Upper lobe of left lung (tissue), 6 donors: ENCODE measurements at places on chromosomes 13 and 19.

DNA sequence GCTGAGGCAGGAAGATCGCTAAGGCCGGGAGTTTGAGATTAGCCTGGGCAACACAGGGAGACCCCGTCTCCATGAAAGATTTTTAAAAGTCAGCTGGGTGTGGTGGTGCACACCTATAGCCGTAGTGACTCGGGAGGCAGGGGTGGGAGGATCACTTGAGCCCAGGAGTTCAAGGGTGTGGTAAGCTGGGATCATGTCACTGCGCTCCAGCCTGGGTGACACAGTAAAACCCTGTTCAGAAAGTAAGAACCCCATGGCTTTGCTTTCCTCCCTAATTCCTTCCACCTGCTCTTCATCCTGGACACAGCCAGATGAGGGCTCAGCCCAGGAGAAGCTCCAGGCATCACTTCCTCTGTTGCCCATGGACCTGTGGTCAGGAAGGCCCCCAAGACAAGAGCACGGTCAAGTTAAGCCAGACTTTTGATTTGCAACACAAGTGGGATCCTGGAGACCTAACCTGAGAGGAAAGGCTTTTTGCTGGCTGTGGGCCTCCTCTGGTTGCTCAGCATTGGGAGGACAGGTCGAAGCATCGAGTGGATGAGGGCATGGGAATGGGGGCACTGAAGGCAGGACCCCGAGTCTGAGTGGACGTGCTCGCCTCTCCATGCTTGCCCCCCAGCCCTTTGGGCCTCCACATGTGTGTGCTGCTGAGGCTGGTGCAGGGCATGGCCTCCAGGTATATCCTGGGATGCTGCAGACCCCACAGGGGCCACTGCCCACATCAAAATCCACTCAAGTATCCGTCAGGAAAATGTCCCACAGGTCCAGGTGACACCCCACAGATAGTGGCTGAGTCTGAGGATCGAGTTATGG lies 25.4 kb downstream of the TUBA3C start:
- DNase-seq, result no peak
- H3K27me3 ChIP-seq, result no peaks in the 10 kb centered on the region
- no peak overlapping the region for H3K27ac ChIP-seq
- H3K4me1 ChIP-seq, result peaks cover 6% of the 10 kb centered on the region
- no peak overlapping the region for H3K4me3 ChIP-seq
- H3K36me3 ChIP-seq, result no peaks in the 10 kb centered on the region

DNA sequence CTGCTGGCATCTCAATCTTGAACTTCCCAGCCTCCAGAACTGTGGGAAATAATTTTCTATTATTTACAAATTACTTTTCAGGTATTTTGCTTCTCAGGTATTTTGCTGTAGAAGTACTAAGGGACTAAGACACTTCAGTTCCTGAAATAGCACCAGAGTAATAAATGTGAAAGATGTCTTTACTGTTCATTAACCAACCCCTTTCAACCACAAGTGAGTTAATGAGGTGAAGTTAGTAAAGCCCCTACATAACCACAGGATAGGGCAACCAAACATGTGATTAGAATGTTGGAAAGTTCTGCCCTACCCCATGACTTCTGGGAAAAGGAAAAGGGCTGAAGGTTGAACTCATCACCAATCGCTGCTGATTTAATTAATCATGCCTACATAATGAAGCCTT lies 2.7 kb upstream of the ZNF345 start:
- H3K27me3 ChIP-seq, result no peaks in the 10 kb centered on the region
- no peak overlapping the region for H3K4me3 ChIP-seq
- no peaks in the 10 kb centered on the region for H3K36me3 ChIP-seq

- no peak for DNase-seq
- H3K36me3 ChIP-seq, result no peaks in the 10 kb centered on the region
- H3K27me3 ChIP-seq, result no peaks in the 10 kb centered on the region
- H3K4me3 ChIP-seq, result no peak overlapping the region
Measured at GRCh38 chr19:12255372-12255771, 39.3 kb downstream of the ZNF44 start.

DNA sequence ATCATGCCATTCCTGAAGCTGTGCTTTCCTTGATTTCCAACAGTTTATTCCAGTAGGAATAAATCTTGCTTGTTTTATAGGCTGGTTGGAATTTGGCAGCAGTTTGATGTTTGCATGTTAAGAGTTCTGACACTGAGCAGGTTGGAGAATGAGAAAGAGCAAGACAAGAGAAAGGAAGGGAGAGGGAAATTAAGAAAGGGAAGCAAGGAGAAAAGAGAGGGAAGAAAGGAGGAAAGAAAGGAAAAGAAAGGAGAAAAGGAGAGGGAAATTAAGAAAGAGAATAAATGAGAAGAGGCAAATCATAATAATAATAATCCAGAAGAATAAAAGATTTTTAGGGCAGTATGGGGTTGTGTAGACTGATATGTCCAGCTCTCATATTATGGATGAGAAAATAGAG lies 28.4 kb upstream of the UQCRFS1 start:
- no peaks in the 10 kb centered on the region for H3K36me3 ChIP-seq
- no peak for DNase-seq

DNA sequence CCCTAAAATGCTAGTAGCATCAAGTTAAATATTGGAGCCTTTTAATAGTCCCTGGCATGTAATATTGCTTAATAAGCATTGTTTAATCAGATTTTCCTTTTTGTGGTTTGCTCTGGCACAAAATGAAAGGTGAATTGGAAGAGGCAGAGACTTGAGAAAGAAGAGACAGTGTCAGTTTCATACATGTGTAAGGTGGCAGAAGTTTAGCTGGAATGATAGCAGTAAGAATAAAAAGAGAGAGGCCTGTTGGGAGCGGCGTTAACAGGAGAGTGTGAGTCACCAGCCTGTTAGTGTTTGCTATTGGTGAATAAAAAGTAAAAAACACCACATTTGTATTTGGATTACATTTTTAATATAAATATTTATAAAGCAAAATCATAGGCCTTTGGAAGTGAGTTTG lies 145.3 kb downstream of the PDS5B start:
- peaks cover 17% of the 10 kb centered on the region for H3K4me1 ChIP-seq
- no peak overlapping the region for H3K4me3 ChIP-seq
- no peaks in the 10 kb centered on the region for H3K27me3 ChIP-seq
- DNase-seq, result no peak

GRCh38 chr19:14081797-14082674 lies 3.5 kb downstream of the C19orf67 start:
- peak overlapping the region; percentile 98 for H3K4me3 ChIP-seq
- no peaks in the 10 kb centered on the region for H3K27me3 ChIP-seq
- peak overlapping the region; percentile 88 for H3K27ac ChIP-seq
- no peaks in the 10 kb centered on the region for H3K36me3 ChIP-seq
- peaks cover 15% of the 10 kb centered on the region for H3K4me1 ChIP-seq
- peak; percentile 90 for DNase-seq

- DNase-seq, result no peak
- H3K36me3 ChIP-seq, result no peaks in the 10 kb centered on the region
- no peaks in the 10 kb centered on the region for H3K27me3 ChIP-seq
- H3K4me1 ChIP-seq, result no peaks in the 10 kb centered on the region
- no peak overlapping the region for H3K27ac ChIP-seq
- no peak overlapping the region for H3K4me3 ChIP-seq
Measured at GRCh38 chr13:29369060-29369743, 226.3 kb downstream of the SLC7A1 start.

- no peaks in the 10 kb centered on the region for H3K27me3 ChIP-seq
- H3K27ac ChIP-seq, result no peak overlapping the region
- H3K4me1 ChIP-seq, result peaks cover 7% of the 10 kb centered on the region
- no peak overlapping the region for H3K4me3 ChIP-seq
- H3K36me3 ChIP-seq, result no peaks in the 10 kb centered on the region
- no peak for DNase-seq
Measured at GRCh38 chr19:6577476-6578125, 13.3 kb downstream of the CD70 start.

- H3K4me1 ChIP-seq, result no peaks in the 10 kb centered on the region
- H3K4me3 ChIP-seq, result no peak overlapping the region
- DNase-seq, result no peak
Measured at GRCh38 chr19:30696514-30696913, 324.3 kb downstream of the ZNF536 start.

- no peak for DNase-seq
- H3K27me3 ChIP-seq, result no peaks in the 10 kb centered on the region
- no peak overlapping the region for H3K27ac ChIP-seq
- H3K4me3 ChIP-seq, result no peak overlapping the region
- H3K36me3 ChIP-seq, result no peaks in the 10 kb centered on the region
Measured at GRCh38 chr19:38458991-38459390, 25.5 kb downstream of the RYR1 start.

GRCh38 chr13:108708921-108709320 lies 79.5 kb downstream of the MYO16 start:
- no peaks in the 10 kb centered on the region for H3K27me3 ChIP-seq
- H3K27ac ChIP-seq, result no peak overlapping the region
- no peaks in the 10 kb centered on the region for H3K36me3 ChIP-seq
- no peak for DNase-seq
- H3K4me1 ChIP-seq, result no peaks in the 10 kb centered on the region
- no peak overlapping the region for H3K4me3 ChIP-seq

DNA sequence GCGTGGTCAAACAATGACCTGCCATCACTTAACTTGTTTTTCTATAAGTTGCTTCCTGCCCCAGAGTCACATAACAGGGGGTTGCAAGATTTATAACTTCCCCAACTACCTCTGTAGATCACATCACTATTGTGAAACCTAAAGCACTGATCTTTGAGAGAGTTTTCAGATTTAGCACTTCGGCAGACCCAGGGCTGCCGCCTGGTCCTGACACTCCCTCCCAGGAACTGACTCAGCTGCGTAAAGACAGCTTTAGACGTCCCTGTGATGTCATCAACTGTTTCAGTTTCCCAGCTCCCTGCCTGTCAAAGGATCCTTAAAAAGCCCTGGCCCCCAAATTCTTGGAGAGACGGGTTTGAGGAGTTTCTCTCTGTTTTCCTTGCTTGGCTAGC lies 33.3 kb downstream of the IGFL2 start:
- H3K27ac ChIP-seq, result no peak overlapping the region
- no peaks in the 10 kb centered on the region for H3K27me3 ChIP-seq
- no peaks in the 10 kb centered on the region for H3K36me3 ChIP-seq
- no peak overlapping the region for H3K4me3 ChIP-seq
- DNase-seq, result no peak

- H3K27ac ChIP-seq, result no peak overlapping the region
- no peaks in the 10 kb centered on the region for H3K36me3 ChIP-seq
- H3K27me3 ChIP-seq, result no peaks in the 10 kb centered on the region
- DNase-seq, result no peak
- H3K4me3 ChIP-seq, result no peak overlapping the region
Measured at GRCh38 chr19:22735911-22736645, 47.9 kb downstream of the ZNF99 start.

DNA sequence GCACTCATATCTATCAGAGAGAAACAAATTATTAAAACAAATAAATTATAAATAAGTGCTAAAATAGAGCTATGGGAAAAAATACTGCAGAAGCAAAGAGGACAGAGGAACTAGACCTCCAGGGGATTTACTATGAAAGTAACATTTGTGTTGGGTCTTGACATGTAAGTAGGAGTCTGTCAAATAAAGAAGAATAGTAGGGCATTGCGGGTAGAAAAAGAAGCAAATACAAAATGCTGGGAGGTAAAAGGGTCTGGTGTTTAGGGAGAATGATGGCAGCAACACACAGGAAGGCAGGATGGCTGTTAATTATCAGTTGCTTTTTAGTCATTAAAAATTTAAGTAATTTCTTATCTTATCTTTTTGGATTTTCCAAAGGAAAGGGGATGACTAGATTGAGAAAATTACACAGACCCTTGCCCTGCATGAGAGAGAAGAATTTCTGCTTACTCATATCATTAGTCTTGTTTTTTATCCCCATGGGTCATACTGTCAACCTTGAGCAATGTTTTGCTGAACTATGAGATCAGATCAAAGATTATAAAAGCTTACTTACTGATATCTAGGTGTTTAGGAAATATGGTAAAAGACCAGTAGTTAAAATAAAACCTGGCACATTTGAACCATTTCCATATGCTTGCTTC lies 472.7 kb downstream of the DIAPH3 start:
- no peak overlapping the region for H3K4me3 ChIP-seq
- no peak for DNase-seq
- no peaks in the 10 kb centered on the region for H3K4me1 ChIP-seq
- no peak overlapping the region for H3K27ac ChIP-seq
- H3K36me3 ChIP-seq, result no peaks in the 10 kb centered on the region
- no peaks in the 10 kb centered on the region for H3K27me3 ChIP-seq

DNA sequence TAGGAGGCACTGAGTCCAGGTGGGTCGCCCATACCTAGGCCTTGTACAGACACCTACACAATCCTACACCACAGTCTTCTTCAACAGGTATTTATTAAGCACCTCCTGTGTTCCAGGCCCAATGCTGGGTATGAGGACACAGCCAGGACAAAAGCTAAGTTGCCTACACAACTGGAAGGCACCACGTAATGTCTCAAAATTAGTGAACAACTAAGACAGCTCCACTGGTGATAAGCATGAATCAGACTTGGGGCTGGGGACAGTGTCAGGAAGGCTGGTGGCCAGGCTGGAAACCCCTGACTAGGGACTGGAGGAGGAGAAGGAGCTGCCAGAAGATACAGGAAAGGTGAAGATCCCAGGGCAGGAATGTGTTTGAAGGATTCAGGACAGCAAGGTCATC lies 2.4 kb downstream of the SMIM24 start:
- H3K27me3 ChIP-seq, result peaks cover 26% of the 10 kb centered on the region
- no peak overlapping the region for H3K4me3 ChIP-seq
- no peak for DNase-seq
- H3K36me3 ChIP-seq, result no peaks in the 10 kb centered on the region
- no peaks in the 10 kb centered on the region for H3K4me1 ChIP-seq

- H3K36me3 ChIP-seq, result no peaks in the 10 kb centered on the region
- peak overlapping the region; percentile 84 for H3K27ac ChIP-seq
- H3K4me1 ChIP-seq, result peaks cover 19% of the 10 kb centered on the region
- H3K4me3 ChIP-seq, result peak overlapping the region; percentile 77
- no peak for DNase-seq
Measured at GRCh38 chr13:102799426-102800144, 666 bp downstream of the BIVM start.

DNA sequence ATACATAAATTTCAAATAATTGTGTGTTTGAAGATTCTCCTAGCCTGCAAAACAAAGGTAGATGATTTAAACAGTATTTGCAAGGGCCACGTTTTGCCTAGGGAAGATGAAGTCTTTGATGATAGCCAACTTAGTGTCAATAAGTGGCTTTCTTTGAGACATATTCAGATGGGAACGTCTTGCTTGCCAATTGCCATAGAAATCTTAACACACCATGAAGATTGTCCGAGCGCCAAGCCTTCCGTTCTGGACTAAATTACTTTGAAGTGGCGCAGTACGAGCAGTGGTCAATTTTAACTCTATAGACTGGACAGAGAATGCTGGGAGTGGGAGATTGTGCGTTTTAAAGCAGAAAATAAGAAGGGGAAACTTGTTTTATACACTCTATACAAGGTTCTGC lies 9.9 kb downstream of the ZIC5 start:
- peaks cover 45% of the 10 kb centered on the region for H3K27me3 ChIP-seq
- H3K4me1 ChIP-seq, result peaks cover 21% of the 10 kb centered on the region
- no peak for DNase-seq
- no peaks in the 10 kb centered on the region for H3K36me3 ChIP-seq
- H3K27ac ChIP-seq, result no peak overlapping the region

GRCh38 chr19:15123031-15123890 lies 16.1 kb downstream of the SYDE1 start:
- no peak overlapping the region for H3K4me3 ChIP-seq
- H3K27ac ChIP-seq, result peak overlapping the region; percentile 88
- H3K4me1 ChIP-seq, result peaks cover 17% of the 10 kb centered on the region
- no peaks in the 10 kb centered on the region for H3K27me3 ChIP-seq
- no peak for DNase-seq
- H3K36me3 ChIP-seq, result peaks cover 25% of the 10 kb centered on the region
